Osteocyte (in vitro differentiated cells): ENCODE measurements at places on chromosomes 12 and 14. TPM values are rescaled to one million over a fixed set of nuclear protein-coding genes. Genes with fewer than 3 reads are reported as not detected.

DNA sequence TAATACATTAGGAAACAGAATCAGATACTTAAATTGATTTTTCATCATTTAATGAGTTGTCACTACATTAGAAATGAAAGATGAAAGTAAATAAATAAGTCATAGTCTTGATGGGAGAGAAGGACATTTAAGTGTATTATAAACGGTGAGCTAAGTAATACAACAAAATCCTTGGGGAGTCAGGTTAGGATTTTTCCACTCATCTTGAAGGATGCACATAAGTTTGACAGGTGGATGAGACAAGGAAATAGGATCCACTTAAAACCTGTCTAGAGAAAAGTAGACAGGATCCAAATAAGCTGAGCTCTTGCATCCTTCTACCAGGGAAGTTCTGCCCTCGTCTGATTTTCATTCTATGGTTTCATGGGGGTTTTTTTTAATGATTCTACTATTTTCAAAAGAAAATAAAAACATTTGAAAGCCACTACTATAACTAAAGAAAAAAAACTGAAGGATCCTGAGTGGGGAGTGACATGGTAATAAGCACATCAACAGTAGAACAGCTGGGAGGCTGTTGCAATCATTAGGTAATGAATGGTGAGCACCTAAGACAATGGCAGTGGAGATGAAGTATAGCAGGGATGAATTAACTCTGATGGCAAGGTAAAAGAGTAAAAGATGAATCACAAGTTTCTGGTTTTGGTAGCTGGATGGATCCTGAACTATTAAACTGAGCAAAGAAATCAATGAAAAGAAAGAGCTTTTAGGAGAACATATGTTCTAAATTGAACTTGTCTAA lies 17.0 kb downstream of the CEP128 start:
- no peaks in the 10 kb centered on the region for H3K27me3 ChIP-seq
- DNase-seq: no peak

- H3K27me3 ChIP-seq: peaks cover 17% of the 10 kb centered on the region
- H3K36me3 ChIP-seq: no peaks in the 10 kb centered on the region
- no peak overlapping the region for H3K27ac ChIP-seq
- no peak for DNase-seq
Observed at GRCh38 chr12:26846416-26846815, 13.4 kb upstream of the ITPR2 start.

The LUM gene
- 473 and 481 TPM in 2 replicates for total RNA-seq

DNA sequence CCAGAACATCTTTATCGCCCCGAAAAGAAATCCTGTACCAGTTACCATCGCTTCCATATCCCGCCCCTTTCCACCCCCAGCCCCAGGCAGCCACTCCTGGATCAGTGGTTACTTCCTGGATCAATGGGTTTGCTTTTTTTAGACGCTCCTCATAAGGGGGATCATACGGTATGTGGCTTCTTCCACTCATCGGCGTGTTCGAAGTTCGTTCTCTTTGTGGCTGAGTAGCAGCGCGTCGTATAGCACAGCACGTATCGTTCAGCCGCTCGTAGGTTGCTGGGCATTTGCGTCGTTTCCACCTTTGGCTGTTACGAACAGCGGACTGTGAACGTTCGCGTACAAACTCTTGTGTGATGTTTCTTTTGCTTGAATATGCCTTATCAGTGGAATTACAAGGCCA lies 1.8 kb downstream of the NOC4L start:
- no peaks in the 10 kb centered on the region for H3K27me3 ChIP-seq
- no peak for DNase-seq
- no peak overlapping the region for H3K27ac ChIP-seq

DNA sequence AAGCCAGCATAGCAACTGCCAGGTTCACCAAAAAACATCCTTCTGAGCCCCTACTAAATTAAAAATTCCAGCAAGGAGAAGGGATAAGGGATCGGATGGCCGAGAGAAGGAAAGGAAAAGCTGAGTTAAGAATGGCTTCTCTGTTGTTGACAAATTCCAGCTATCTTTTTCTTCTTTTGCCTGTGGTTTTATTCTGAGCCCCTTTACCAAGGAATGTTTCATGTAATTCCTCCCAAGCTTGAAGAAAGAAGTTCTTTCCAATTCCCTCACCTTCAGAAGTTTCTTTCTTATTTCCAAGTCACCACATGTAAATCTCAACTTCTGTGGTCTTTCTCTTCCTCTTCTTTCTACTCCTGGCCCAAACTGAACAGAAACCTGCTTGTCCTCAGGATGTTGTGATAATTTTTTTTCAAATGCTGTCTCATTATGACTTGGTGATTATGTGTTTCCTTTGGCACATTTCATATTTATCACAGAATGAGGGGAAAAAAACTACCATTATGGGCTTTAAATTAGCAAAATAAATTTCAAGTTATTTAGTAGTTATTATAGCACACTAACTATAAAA lies 40.0 kb downstream of the FGD6 start:
- no peak overlapping the region for H3K27ac ChIP-seq
- no peak overlapping the region for H3K4me3 ChIP-seq
- no peaks in the 10 kb centered on the region for H3K36me3 ChIP-seq
- no peaks in the 10 kb centered on the region for H3K27me3 ChIP-seq
- no peak for DNase-seq
